ENCODE measurements at places on chromosomes 1 and 21.
A peak's percentile ranks its signal among the peaks of the same experiment; 100 is the strongest.

DNA sequence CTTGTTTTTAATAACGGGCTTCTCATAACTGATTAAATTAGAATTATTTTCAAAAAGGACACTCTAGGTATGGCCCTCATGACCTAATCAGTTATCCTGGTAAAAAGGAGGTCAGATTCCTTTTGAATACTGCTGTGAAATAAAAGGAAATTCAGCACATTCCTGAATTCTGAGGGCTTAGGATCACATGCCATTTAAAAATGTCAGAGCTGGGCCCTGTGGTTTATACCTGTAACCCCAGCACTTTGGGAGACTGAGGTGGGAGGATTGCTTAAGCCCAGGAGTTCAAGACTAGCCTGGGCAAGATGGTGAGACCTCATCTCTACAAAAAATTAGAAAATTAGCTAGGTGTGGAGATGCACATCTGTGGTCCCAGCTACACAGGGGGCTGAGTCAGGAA is 18.0 kb upstream of the RABGGTB start:
- no peak for DNase-seq

GRCh38 chr21:29185172-29185571 is 54.7 kb downstream of the MAP3K7CL start:
- no peak for DNase-seq

DNA sequence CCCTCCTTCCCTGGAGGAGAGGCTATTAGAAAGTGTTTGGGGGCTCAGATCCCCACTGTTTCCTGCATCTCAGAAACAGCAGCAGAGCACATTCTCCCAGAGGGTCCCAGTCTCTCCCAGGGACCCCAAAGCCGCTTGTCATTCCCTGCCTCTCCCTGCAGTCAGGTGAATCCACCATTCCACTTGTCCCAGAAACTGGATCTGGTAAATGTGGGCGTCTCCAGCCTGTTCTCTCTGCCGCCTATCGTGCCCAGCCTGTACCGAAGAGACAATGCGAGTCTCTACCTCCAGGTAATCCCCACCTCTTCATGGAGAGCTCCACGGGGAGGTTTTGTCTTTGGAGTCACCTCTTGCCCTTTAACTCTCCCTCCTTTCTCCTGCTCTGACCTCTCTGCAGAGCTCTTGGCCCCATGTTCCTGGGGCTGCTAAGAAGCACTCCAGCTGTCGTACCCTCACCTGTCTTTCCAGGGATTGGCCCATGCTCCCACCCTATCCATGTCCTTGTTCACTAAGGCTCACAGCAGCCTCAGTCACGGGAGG is 26.9 kb downstream of the INAVA start:
- DNase-seq: no peak

DNA sequence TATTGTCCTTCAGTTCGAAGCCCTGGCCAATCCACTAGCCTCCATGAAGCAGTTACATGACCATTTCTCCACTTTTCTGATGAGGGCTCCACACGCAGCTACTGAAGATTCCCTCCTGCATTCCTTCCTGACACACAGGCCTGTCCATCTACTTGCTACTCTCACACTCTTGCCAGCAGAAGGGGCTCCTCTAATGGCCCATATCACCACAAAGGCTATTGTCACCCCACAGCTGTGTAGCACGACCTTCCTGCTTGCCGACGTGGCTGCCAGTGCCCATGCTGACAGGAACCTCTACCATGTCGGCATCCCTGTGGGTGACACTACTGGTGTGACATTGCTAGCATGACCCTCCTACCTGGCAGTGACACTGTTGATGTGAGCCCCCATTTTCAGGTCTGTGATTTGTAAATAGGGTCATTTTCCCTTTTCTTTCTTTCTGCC is 1528.6 kb upstream of the TPTE start:
- DNase-seq: no peak

DNA sequence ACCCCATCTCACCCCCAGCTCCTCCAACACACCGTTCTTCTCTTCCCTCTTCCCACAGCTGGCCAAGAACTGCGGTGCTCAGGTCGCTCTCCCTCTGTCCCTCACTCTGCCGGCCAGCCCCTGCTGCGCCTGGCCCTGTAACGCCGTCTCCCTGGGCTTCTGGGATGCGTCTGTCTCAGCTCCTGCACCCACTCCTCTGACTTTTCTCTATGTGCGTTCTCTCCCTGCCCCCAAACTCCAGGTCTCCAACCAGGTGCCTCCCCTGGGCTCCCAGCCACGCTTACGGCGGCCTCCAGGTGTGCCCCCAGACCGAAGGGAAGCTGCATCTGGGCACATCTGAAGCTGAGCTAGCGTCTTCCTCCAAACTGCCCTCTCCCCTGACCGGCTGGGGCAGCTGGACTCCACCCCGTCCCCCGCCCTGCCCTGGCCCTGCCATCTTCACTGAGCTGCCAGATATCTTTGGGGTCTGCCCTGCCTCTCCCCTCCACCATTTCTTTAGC is 2.6 kb downstream of the KRTAP10-12 start:
- no peak for DNase-seq

- no peak for DNase-seq
These were observed 408 bp downstream of the ESRRG start for GRCh38 chr1:216722821-216723220.

GRCh38 chr1:83639785-83640184 is 359.1 kb downstream of the TTLL7 start:
- DNase-seq: no peak

DNA sequence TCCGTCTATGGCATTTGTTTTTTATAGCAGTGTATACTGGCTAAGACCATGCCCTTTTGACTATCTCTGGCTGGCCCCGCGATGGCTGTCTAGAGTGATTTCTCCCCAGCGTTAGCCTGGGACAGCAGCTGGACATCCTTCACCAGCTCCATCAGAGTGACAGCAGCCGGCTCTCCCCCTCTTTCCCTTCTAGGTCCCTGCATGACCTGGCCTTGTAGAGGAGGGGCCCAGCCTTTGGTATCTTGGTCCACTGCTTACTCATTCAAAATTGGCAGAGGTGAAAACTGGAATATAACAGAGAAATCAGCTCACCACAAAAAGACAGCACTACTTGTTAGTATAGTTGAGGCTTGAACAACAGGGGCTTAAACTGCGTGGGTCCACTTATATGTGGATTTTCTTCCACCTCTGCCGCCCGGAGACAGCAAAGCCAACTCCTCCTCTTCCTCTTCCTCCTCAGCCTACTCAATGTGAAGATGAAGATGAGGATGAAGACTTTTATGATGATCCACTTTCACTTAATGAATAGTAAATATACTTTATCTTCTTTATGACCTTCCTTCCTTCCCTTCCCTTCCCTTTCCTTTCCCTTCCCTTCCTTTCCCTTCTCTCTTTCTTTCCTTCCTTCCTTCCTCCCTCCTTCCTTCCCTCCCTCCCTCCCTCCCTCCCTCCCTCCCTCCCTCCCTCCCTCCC is 29.4 kb upstream of the B3GALNT2 start:
- no peak for DNase-seq

DNA sequence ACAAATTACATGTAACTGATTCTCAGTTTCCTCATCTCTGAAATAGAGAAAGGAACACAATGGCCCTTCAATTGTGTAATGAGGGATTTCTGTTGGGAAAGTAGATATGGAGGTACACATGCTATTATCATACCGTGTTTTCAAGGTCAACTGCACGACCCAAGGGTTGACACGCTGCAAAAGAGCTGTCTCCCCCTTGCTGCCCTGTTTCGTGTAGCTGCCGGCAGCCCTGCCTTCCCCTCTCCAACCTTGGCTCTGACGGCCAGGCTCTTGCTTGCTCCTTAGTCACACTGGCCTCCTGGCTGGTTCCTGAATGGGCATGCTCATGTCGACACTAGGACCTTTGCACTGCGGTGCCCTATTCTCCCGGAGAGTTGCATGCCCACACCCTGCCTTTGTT is 134.4 kb downstream of the GALNT2 start:
- no peak for DNase-seq

DNA sequence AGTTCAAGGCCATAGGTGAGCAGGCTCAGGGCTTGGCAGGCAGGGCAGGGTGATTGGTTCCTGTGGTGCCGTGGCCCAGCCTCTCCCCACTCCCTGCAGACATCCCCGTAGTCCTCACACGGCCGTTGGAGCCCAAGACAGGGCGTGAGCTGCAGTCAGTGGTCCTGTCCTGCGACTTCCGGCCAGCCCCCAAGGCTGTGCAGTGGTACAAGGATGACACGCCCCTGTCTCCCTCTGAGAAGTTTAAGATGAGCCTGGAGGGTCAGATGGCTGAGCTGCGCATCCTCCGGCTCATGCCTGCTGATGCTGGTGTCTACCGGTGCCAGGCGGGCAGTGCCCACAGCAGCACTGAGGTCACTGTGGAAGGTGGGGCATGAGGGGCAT is 71.9 kb downstream of the OBSCN start:
- DNase-seq: no peak

GRCh38 chr1:18001725-18002124 is 105.9 kb upstream of the IGSF21 start:
- DNase-seq: no peak

GRCh38 chr1:204410688-204411450 is 748 bp downstream of the PPP1R15B start:
- no peak for DNase-seq

GRCh38 chr1:155463865-155464650 is 98.5 kb downstream of the ASH1L start:
- no peak for DNase-seq

- DNase-seq: no peak
These were observed 189.8 kb downstream of the CLIC6 start for GRCh38 chr21:34858559-34858958.

DNA sequence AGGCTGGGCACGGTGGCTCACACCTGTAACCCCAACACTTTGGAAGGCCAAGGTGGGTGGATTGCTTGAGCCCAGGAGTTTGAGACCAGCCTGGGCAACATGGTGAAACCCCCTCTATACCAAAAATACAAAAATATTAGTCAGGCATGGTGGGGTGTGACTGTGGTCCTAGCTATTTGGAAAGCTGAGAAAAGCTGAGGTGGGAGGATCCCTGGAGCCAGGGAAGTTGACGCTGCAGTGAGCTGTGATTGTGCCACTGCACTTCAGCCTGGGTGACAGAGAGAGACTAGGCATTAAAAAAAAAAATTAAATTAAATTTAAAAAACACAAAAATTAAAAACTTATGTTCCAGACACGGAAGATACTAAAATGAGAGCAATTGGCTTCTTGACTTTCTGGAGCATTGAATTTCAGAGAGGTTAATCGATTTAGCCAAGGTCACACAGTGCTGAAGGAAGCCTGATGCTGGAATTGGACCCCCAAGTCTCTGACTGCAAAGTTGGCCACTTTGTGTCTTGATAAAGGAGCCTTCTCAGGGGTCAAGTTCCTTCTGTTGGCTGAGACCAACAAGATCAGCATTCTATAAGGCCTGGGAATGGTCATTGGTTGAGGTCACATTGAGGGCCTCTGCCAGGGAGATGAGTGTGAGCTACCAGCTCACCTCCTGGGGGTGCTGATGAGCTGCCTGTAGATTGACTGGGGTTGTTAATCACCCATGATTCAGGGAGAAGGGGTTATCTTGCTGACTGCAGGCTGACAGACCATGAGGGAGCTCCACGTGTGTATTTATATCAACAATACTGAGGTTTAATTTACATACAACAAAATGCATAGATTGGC is 54.3 kb downstream of the RPS6KA1 start:
- DNase-seq: no peak

DNA sequence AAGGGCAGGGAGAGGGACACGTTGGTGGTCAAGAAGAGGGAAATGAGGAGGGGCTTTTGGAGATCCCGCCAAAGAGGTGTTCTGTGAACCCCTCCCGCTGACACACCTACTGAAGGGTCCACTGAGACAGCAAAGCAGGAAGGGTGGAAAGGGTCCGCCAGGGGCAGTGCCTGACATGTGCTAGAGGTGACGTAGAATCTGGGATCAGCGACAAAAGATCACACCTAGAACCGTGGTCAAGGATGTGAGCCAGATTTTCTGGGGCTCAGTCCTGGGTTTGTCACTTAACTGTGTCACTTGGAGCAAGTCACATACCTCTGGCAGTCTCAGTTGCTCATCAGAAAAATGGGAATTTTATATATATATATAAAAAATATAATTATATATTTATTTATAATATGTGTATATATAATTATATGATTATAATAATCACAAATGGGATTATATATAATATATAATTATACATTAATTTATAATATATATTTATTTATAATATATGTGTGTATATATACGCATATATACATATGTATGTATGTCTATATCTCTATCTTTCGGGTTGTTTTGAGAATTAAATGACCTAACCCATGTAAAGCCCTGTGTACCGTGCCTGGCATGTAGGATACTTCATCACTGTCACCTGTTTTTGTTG is 35.0 kb upstream of the ATP5PO start:
- no peak for DNase-seq

- no peak for DNase-seq
These were observed 3.8 kb downstream of the LCA5L start for GRCh38 chr21:39441502-39442475.

DNA sequence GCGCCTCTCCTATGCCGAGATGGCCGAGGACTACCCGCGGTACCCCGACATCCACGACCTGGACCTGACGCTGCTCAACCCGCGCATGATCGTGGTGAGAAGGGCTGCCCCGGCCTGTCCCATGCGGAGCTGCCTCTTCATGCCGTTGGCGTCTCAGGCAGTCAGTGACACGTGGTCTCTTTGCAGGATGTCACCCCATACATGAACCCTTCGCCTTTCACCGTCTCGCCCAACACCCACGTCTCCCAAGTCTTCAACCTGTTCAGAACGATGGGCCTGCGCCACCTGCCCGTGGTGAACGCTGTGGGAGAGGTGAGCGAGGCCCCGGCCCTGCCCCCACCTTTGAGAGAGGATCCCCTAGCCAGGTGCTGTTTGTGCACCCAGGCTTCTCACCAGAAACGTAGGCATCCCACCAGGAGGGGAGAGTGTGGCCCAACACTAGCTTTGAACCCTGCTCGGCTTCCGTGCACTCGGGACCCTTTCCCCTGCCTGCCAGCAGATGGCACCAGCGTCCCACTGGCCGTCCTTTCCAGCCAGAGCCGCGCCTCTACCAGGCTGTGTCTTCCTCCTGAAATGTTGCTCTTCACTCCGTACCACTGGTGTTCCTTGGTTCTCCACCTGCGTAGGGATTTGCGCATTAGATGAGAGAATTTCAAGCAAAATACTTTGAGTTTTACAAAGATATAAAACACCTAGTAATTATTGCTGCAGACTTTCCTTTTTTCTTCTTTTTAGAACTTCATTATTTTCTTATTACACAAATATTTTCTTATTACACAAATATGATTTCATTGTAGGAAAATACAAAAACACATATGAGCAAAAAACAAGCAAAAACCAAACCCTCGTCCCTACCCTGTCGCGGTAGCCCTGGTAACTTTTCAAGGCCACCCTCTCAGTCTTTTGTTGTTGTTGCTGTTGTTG is 9.0 kb downstream of the NPPA start:
- peak; percentile 59 for DNase-seq

DNA sequence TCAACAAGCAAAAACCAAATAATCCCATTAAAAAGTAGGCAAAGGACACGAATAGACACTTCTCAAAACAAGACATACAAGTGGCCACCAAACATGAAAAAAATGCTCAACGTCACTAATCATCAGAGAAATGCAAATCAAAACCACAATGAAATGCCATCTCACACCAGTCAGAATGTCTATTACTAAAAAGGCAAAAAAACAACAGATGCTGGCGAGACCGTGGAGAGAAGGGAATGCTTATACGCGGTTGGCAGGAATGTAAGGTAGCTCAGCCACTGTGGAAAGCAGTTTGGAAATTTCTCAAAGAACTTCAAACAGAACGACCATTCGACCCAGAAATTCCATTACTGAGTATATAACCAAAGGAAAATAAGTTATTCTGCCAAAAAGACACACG is 145.1 kb upstream of the EDN2 start:
- DNase-seq: no peak

Data from stimulated activated CD4-positive, alpha-beta T cell treated with anti-CD3 and anti-CD28 coated beads, Interleukin-1b, Interleukin-23, amount 100 ng/mL, for 1 hour (primary cell).